Activated CD4-positive, alpha-beta T cell treated with anti-CD3 and anti-CD28 coated beads, Interleukin-10, Interleukin-2, amounts not matched to agents 100 ng/mL and 50 ng/mL, durations not matched to agents 16 hours and 8 hours (primary cell): ENCODE measurements at places on chromosomes 2 and 18.

DNA sequence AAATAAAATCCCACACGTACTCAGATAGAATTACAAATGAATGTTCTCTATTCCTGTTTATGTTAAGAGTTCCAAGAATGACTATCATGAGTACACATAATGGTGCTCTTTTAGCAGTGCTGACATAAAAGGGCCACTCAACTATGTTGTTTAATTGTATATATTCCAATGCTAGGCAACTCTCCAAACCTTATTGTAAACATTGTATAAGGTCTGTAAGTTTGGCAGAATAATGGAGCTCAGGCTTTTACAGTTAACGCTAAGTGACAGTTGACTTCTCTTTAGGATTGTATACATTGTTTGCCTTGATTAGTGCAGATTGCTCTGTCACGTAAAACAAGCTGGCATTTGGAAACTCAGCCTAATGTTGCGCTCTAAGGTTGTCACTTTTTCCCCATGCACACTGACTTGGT, 20.8 kb downstream of the RBMS1 start:
- peak; percentile 53 for DNase-seq

GRCh38 chr18:59606193-59607077, 90.8 kb downstream of the CCBE1 start:
- DNase-seq, result no peak

DNA sequence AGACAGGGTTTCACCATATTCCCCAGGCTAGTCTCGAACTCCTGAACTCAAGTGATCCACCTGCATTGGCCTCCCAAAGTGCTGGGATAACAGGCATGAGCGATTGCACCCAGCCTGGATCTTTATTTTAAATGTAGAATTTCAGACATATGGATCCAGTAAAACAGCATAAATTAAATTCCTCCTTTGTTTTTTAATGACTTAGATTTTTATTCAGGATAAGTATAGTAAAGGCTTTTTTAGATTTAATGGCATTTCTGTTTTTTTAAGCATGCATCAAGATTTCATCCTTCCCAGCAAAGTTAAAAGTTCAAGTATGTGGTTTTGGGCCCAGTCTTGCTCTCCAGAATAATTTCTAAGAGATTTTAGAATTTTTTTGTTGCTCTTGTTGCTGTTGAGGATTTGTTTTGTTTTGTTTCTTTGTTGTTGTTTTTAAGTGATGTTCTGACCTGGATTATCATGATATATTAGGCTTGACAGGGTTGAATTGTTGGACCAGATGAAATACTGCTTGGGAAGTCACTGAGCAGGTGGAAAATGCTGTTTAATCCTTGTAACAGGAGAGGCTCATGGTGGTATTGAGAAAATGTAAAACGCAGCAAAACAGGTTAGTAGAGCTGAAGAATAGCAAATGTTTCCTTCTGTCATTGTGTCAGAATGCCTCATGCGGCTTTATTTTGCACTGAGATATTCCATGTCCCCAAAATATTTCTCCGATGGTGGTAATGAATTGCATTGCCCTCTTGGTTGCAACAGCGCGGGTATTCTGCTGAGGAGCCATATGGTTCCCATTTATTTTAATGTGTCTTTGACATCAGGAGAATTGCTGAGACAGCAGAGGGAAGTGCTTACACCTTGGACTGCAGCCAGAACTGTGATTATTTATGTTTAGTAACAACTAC, 147.9 kb downstream of the GALNT3 start:
- DNase-seq, result no peak

DNA sequence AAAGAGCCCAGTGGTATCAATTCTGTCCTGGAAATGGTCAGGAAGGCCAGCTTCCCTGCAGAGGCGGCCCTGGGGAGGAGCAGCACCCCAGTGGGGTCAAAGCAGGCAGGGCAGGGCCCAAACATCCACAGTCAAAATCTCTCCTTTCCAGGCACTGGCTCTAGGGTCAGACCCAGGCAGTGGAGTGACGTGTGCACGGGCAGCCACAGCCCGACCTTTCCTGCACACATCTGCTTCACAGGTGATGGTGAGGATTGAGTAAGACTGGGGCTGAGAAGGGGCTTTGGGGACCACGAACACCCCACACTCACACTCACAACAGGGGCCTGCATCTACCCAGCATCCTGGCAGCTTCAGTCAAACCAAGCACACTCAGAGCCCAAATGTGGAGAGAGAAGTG, 97.8 kb upstream of the GLI2 start:
- DNase-seq, result no peak

- DNase-seq, result no peak
Measured at GRCh38 chr18:8952769-8953760, 149.4 kb upstream of the NDUFV2 start.

GRCh38 chr2:239245872-239246721, 154.7 kb downstream of the HDAC4 start:
- no peak for DNase-seq
